Memory B cell (primary cell): ENCODE measurements at places on chromosomes 1 and 21.

DNA sequence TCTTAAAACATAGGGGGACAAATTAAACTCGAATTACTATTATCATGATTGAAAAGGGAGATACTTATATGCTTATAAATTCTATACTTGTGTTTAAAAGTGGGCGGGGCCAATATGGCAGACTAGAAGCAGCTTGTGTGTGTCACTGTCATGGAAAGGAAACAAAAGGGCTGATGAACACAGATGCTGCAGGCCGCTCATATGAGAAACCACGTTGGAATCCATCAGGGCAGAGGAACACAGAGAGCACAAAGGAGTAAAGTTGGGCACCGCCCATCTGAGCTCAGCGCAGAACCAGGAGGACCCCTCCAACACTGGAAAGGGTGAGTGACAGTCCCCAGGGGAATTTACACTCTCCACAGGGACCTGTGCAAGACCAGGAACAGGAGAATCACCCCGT, 107.0 kb downstream of the SLC5A9 start:
- no peak for DNase-seq

DNA sequence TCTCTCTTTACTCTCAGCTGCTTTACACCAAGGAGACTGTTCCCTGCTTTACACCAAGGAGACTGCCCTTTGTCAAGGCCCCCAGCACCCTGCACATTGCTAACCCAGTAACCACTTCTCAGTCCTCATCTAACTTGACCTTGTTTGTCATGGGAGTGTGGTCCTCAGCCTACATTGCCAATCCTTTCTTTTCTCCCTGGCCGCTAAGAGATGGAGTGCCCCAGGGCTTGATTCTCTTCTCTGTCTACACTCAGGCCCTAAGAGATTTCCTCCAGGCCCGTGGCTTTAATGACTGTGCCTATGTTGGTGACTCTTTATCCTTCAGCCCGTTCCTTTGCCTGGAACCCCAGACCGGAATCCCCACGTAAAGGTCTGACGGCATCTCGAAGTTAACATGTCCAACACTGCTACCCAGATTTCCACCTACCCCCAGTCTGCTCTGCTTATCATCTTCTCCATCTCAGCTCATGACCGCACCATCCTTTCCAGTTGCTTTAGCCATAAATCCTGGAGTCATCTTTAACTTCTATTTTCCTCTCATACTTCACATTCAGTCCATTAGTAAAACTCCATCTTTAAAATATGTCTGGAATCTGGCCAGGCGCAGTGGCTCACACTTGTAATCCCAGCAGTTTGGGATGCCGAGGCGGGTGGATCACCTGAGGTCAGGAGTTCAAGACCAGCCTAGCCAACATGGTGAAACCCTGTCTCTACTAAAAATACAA, 9.5 kb upstream of the SEMA4A start:
- no peak for DNase-seq

GRCh38 chr1:96715482-96715881, 6.1 kb upstream of the PTBP2 start:
- DNase-seq, result no peak

- no peak for DNase-seq
Measured at GRCh38 chr1:48875552-48876329, 99.0 kb upstream of the BEND5 start.

GRCh38 chr1:14135070-14135469, 435.1 kb downstream of the PRDM2 start:
- no peak for DNase-seq

DNA sequence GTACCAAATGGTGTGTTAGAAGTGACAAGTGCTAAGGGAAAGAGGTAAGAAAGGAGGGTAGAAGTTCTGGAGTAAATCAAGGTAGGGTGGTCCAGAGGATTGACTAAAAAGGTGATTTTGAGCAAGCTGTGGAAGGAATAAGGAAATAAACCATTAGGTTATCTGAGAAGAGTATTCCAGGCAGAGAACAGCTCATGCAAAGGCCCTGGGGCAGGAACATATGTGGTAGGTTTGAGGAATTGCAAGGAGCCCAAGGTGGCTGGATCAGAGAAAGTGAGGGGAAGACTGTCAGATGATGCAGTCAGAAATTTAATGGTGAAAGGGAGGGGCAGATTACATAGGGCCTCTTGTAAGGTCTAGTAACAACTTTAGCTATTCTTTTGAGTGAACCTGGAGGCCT, 302.6 kb downstream of the PBX1 start:
- DNase-seq, result no peak

GRCh38 chr1:50531601-50532000, 108.4 kb upstream of the DMRTA2 start:
- no peak for DNase-seq

DNA sequence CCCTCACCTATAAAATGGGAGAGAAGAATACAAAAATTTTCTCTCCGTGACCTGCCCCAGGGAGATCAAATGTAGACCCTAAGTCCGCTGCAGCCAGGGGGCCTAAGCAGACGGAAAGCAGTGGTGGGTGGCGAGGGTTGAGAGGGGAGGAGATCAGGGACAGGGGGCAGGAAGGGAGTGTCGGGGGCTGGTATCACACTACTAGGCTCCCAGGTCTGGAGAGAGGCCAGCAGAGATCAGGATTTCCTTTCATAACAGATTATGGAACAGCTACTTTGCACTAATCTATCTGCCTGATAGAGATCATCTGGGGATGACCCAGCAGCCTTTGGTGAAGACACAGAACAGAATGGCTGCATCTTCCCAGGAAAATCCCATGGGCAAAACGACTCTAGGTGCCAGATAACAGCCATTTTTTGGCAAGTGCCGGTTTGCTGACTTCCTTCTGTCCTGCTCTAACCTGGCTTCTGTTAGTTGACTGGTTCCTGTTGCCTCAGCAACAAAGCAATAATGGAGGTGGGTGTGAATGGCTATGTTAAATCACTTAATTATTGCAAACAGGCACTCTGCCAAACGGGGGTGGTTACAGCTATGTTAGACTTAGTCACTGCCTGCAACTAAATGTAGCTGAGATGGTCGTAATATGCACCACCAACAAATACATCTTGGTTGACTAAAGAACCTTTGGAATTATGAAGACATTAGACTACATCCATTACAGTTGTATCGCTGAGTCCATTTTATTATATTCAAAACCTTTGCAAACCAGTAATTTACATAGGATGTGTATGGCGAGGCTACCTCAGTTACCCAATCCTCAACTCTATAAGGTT, 30.0 kb upstream of the EPS8L3 start:
- DNase-seq, result no peak

GRCh38 chr1:95002540-95003432, 70.0 kb downstream of the ALG14 start:
- DNase-seq, result no peak

- DNase-seq, result no peak
Measured at GRCh38 chr21:35470522-35470921, 421.4 kb upstream of the RUNX1 start.

- DNase-seq, result no peak
Measured at GRCh38 chr21:42468491-42469131, 27.4 kb downstream of the RSPH1 start.

DNA sequence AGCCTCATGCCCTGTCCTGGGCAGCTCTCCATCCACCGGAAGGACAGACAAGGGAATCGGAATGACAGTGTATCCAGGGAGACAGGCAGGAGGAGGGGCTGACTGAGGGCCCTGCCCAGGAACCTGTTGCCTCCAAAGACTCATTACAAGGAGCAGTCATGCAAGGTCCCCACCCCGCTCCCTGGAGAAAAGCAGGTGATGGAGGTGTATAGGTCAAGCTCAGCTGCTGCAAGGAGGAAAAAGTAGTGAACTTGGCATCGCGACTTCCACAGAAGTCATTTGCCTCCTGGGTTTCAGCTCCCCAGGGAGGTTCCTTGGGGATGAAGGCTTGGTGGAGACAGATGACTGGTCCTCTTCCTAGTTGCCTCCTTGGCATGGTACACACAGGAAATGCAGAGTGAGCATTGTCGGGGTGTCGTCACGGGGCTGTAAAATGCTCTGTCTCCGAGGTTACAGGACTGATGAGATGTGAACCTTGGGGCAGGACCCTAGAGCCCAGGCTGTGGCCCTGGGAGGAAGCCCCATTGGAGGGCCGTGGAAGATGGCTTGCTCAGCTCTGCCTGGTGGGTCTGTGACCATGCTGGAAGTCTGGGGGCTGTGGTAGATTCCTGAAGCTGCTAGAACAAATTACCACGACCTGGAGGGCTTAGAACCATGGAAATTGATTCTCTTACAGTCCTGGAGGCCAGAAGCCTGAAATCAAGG, 219.6 kb upstream of the C1orf174 start:
- no peak for DNase-seq

GRCh38 chr1:6898974-6899539, 113.8 kb downstream of the CAMTA1 start:
- DNase-seq, result no peak

DNA sequence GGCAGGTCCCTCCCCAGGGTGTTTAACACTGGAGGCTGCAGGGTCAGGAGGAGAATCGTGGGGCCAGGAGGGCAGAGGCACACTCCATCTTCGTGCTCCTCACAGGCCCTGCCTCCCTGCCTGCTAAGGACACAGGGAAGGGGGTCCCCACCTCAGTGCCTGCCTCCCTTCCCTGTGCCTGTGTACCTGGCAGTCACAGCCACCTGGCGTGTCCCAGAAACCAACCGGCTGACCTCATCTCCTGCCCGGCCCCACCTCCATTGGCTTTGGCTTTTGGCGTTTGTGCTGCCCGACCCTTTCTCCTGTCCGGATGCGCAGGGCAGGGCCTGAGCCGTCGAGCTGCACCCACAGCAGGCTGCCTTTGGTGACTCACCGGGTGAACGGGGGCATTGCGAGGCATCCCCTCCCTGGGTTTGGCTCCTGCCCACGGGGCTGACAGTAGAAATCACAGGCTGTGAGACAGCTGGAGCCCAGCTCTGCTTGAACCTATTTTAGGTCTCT, 623 bp upstream of the BGLAP start:
- DNase-seq, result no peak

- DNase-seq, result no peak
Measured at GRCh38 chr1:174049514-174049913, 27.4 kb upstream of the RC3H1 start.

DNA sequence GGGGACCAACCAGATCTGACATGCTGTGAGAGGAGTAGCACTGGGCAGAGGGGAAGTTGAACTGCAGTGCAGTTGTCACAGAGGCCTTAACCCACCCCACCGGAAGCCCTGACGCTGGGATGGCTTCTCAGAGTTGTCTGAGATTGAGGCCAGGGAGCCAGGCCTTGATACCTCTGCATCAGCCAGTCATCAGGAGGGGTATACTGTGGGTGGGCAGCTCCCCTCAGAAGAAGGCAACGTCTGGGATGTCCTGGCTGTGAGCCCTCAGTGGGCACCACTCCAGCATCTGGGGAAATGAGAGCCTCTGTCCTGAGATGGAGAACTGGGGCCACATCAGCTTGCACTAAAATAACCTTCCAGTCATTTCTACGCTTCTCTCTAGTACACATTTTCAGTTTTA, 47.9 kb upstream of the BCAR3 start:
- DNase-seq, result no peak

DNA sequence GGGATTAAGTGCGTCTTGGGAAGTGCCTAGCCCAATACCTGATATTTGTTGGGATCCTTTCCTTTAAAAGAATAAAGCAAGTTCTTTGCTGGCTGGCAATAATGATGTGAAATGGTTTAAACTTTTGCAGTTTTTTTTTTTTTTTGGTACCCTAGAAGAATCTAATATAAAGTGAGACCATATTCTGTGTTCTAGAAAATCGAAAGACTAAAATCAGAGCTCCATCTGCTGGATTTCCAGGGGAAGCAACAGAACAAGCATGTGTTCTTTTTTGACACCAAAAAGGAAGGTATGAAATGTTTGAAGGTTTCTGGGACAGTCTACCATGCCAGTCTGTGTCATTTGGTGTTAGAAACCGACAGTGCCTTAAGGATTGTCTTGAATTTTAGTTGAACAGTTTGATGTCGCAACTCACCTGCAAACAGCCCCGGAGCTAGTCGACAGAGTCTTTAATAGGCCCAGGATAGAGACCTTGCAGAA, 6.4 kb downstream of the UTP11 start:
- no peak for DNase-seq

- DNase-seq, result no peak
Measured at GRCh38 chr1:201795066-201795465, 33.9 kb upstream of the IPO9 start.

DNA sequence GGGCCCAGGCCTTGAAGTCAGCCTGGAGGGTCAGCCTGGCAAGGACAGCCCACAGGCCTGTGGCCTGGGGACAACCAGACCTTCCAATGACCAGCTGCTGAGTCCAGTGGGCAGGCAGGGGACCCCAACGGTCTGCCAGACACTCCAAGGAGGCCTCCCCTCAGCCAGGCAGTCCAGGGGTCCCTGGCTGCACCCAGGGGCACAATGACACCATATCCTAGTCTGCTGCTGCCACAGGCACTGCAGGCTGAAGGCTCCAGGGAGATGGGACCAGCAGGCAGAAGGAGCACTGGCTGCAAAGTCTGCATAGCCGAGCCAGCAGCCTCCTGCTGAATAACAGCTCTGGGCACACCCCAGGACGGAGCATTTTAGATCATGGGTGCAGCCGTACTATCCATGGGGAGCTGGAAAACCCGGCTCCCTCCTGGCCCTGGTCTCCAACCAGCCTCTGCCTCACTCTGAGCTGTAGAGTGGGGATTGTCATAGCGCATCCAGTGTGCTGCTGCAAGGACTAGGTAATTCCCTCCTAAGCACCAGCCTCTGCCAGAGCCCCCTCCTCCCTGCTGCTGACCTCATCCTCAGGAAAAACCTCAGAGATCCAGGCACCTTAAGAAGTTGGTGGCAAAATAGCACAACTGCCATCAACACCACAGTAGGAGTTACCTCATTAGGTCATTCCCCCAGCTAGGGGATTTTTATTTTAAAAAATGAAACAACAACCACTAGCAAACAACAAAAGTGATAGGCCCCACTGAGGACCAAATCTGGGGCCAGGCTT, 4.8 kb upstream of the LAPTM5 start:
- DNase-seq, result peak; percentile 43

GRCh38 chr1:225746361-225747179, 31.1 kb upstream of the SRP9 start:
- no peak for DNase-seq

- no peak for DNase-seq
Measured at GRCh38 chr1:155976913-155977689, 1.2 kb downstream of the ARHGEF2 start.

- no peak for DNase-seq
Measured at GRCh38 chr1:98368995-98369394, 292.5 kb upstream of the SNX7 start.

GRCh38 chr1:11134898-11135266, 35.2 kb upstream of the EXOSC10 start:
- DNase-seq, result no peak

DNA sequence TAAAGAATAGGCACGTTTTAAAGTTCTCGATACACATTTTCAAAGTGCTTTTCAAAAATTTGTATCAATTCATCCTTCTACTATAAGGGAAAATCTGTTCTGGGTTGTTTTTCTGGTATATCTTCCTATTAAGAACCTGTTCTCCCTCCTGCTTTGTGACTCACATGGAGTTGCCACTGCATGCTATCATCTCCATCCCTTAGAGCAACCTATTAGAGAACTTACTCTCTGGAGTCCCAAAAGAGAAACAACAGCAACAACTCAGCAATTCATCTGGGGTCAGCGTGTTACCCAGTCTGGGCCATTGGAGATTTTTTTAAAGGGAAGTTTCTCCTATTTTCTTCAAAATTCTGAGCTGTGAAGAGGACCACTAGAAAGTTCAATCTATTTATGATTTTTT, 227.4 kb downstream of the HLX start:
- no peak for DNase-seq
